CD4-positive, alpha-beta T cell treated with Interleukin-10 for 1 hour (primary cell): ENCODE measurements at places on chromosomes 7 and 10.

GRCh38 chr7:102891693-102892261, 21.0 kb upstream of the LRRC17 start:
- DNase-seq = no peak

GRCh38 chr7:95687759-95688343, 84.5 kb upstream of the DYNC1I1 start:
- no peak for DNase-seq

DNA sequence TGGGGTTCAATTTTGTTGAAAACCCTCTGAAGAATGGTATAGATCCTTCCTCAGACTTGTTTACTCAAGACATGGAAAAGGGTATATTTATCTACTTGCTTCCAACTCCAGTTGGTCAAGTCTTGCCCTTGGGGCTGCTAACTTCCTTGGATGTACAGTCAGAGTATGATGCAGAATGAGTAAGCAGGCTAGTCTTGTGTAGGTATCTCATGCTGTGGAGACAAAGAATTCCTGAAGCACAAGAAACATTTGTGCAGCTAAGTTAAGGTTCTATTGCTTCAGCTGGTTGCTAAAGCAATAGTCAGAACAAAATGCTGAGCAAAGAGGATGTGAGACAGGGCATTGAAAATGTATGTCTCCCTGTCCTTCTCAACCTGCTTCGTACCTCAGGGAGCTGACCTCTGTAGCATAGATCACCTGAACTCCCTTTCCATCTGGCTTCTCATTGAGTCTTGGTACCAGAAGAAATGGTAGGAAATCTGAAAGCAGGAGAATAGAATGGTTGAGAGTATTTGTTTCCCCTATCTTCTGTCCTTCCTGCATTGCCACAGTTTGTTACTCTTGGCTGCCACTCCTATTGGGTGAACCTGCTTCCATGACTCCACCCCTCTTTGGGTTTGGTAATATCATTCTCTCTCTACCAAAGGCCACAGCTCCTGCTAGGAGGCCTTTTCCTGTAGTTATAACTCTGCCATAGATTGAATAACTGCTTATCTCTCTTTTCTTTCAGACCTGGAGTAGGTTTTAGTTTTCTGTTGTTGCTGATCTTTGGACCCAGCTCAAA, 346.0 kb downstream of the PHF14 start:
- no peak for DNase-seq

- no peak for DNase-seq
These were observed 54.8 kb downstream of the ZMIZ1 start for GRCh38 chr10:79123547-79123963.

- DNase-seq = no peak
These were observed 69.7 kb upstream of the MGMT start for GRCh38 chr10:129397198-129397974.

DNA sequence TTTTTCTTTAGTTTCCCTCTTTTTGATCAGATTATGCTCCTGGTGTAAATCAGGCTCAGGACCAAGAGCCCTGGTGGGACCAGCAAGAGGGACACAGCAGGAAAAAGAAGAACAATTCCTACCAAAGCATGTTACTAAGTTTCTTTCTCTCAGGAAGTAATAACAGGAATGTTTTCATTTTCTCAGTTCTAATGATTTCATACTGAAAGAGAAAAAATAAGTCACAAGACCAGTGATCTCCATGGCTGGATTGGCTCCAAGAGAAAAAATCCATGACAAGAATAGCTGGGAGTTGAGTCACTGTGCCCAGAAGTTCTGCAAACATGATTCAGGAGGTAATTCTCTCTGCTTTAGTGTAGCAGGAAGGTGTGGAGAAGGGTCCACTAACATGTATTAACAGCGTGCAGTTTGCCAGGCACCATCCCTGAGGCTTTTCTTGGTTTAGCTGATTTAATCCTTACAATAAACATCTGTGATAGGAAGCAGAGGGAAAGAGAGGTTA, 23.8 kb upstream of the IFIT2 start:
- no peak for DNase-seq

DNA sequence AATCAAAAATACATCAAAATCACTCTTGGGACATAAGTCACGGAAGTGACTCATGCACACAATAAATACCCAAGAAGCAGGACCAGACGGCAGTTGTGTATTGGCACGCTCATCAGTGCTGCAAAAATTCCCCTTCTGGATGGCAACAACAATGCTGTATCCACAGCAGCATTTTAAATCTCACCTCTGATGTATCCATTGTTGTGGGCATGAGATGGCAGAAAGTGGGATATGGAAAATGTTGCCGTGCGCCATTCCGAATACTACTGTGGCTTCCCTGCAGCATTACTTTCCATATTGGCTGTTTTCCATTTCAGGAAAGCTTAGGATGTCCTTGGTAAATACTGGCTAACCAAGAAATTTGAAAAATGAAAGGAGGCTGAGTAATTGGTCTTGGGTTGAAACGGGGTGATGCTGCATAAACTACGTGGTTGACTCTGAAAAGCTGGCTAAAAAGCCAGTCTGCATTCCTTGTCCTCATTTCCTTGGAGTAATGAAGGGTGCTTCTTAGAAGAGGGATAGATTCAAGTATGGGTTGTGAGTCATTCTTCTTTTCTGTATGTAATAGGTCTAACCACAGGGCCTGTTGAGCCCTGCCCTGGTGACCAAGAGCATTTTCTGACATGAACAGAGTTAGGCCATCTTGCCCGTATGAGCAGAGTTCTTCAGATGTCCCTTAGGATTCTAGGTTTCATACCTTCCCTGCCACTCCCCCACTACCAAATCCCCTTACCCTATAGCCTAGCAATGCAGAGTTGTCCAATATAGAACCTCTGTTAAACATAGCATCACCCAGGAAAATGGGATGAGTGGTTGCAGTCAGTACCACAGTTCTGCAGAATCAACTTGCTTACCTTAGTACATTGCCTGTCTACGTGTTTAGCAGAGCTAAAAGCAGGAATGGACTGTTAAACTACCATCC, 36.3 kb upstream of the TOMM7 start:
- no peak for DNase-seq

- no peak for DNase-seq
These were observed 2.4 kb upstream of the SERPINE1 start for GRCh38 chr7:101124376-101125056.

GRCh38 chr7:70829221-70830059, 302.5 kb upstream of the GALNT17 start:
- DNase-seq = peak; percentile 54
